ENCODE measurements at places on chromosomes 3 and 15.

DNA sequence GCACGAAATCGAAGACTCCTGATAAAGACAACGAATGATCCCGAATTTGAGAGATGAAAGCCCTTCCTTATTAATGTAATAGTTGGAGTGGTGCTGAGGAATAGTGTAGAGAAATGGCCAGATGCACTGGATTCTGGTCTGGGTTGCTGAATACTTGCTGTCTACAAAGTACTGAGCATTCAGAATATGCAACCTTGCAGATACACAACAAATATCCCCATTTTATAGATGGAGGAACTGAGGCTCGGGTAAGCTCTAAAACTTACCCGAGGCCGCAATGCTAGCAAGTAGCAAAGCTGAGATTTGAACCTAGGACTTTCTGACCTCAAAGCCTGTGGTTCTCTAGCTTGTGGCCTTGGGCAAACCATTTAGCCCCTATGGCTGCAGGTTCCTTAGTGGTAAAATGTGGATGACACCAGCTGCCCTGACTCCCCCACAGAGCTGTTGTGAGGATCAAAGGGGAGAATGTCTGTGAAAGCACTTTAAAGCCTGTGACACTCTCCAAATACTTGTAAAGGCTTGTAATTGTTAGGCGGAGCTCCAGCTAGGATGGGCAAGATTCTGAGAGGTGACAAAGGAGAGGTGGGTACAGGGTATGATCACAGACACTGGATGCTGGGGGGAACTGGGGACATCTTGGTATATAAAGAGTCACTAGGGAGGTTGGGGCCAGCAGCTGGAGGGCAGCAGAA is 39.8 kb downstream of the FOXB1 start:
- DNase-seq, result no peak

DNA sequence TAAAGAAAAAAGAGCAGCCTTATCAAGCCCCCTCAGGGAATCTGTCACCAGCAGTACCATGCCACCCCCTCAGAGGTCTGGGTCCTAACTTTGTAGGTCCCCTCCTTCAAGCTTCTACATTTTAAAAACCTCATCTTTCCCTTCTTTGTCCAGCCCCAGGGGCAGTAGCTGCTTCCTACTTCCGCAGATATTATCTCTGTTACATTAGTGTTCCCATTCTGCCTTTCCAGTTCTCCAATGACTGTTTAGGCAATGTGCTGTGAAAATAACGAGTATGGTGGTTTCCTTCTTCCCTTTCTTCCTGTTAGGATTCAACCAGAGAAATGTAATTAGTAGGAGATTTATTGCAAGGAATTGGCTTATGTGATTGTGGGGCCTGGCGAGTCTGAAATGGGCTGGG is 126.1 kb upstream of the TNIK start:
- no peak for DNase-seq

DNA sequence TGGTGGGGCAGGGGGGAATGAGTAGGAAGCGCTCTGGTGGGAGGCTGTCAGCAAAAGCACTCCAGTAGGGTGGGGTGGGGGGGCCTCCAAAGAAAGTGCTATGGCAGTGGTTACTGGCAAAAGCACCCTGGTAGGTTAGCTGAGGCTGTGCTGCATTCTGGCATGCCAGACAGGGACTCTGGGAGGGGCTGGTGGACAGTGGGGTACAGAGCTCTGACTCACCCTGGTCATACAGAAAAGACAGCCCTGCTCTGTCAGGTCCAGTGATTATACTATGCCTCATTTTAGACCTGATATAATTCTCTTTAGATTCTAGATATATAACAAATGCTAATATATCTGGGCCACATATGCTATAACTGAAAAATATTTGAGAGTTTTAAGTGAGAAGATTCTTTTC is 82.8 kb upstream of the CPNE4 start:
- no peak for DNase-seq

DNA sequence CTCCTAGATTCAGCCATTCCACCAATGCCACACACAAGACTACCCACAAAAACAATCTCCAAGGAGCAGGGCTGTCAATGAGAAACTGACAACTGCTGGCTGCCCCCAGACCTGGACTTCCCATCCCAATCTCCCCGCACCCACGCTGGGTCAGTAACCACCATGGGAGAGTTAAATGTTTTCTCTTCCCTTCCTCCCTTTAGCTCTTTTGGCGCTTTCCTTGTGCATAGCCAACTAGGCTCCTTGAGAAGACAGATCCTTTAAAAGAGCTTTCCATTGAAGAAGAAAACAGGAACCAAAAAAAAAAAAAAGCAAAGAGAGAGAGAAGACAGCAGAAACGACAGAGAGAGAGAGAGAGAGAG is 8.3 kb downstream of the BCL6 start:
- no peak for DNase-seq

GRCh38 chr3:50503504-50504342 is at the start of gene CACNA2D2:
Gene CACNA2D2, minus strand, starts transcription at chr3:50503634. Its CDS starts 211 bp downstream, at chr3:50503423.
- DNase-seq, result peak; percentile 99

DNA sequence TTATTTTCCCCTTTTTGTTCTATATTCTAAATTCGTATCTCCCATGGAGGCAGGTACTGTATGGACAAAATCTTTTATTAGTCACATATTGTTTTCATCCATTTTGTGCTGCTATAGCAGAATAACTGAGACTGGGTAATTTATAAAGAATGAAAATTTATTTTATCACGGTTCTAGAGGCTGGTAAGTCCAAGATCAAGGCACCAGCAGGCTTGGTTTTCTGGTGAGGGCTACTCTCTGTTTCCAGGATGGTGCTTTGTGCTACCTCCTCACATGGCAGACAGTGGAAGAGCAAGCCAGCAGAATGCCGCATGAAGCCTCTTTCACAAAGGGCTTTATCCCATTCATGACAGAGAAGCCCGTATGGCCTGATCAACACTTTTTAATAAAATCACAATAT is 421.9 kb upstream of the TPRG1 start:
- DNase-seq, result no peak

DNA sequence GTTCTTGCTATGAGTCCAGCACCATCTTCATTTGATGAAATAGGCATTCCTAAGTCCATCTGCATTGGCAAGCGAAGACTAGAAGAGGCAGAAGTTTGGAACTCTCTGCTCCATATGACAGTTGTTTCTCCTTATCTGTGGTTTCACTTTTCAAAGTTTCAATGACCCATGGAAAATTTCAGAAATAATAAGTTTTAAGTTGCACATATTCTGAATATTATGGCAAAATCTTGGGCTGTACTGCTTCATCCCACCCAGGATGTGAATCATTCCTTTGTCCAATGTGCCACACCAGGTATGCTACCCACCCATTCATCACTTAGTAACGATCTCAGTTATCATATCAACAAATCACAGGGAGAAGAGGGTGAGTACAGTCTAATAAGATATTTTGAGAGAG is 647.9 kb downstream of the GRM7 start:
- no peak for DNase-seq

- no peak for DNase-seq
Measured at GRCh38 chr15:95565016-95565600, 765.4 kb upstream of the NR2F2 start.

DNA sequence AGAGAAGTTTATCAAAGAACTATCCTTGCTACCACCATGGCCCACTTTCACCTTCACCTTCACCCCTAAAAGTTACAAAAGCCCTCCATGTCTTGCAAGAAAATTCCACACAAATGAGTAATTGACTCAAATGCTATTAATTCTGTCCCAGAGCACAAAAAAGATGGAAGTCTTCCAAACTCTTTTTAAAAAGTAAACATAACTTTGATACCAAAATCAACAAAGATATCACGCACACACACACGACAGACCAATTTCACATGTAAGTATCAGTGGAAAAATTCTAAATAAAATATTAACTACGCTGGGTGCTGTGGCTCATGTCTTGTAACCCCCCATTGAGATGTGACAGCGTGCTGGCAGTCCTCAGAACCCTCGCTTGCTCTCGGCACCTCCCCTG is 1.1 kb upstream of the MCCC1 start:
- DNase-seq, result no peak

DNA sequence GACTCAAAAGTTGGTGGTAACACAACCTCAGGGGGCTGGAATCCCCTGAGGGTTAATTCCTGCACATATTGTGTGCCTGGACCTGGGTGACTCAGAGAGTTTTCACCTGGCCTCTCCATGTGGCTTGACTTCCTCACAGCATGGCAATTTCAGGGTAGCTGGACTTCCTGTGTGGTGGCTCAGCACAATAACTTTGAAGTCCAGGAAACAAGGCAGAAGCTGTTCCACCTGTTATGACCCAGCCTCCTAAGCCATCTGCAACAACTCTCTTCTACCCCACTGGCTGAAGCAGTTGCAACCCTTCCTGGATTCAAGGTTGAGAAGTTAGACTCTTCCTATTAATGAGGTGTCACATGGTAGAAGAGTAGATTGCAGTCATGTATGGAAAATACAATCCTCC is 58.4 kb downstream of the EDEM1 start:
- no peak for DNase-seq

DNA sequence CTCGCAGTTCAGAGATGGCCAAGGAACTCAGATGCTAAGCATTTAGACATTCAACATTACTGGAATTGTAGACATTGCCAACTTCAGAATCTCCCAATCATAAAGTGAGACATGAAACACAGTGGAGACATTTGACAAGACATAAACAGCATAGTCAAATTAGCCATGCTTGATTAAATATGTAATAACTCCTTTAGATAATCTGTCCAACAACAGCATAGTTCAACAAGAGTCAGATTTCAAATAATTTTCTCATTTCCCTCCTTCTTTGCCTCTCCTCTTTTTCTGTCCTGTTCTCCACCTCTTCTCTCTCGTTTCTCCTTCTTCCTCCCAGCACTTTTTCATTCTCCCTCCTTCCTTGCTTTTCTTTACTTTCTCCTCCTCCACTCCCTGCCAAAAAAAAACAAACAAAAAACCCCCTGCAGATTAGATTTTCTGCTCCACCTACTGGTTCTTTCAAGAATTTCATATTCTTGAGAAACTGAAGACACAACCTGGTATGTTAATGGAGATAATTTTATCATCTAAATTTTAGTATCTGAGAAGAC is 20.2 kb downstream of the CPOX start:
- no peak for DNase-seq

DNA sequence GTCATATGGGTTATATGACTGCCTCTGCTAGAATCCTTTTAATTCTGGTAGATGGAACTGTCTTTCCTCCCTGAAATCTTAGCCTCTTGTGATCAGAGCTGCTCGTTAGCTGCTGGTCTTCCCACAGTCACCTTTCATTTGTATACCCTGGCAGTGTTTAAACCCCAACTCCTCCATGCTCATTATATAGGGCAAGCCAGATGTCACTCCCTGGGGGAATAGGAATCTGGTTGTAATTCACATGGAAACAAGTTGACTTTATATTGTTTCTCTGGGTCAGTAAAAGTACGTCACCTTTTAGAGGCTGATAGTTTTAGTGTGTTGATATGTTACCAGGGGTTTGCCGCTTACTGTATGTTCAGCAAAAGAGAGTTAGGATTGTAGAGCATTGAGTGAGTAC is 103.5 kb downstream of the ITPR1 start:
- no peak for DNase-seq

GRCh38 chr3:32467333-32468070 is 35.1 kb downstream of the CMTM6 start:
- peak; percentile 94 for DNase-seq

DNA sequence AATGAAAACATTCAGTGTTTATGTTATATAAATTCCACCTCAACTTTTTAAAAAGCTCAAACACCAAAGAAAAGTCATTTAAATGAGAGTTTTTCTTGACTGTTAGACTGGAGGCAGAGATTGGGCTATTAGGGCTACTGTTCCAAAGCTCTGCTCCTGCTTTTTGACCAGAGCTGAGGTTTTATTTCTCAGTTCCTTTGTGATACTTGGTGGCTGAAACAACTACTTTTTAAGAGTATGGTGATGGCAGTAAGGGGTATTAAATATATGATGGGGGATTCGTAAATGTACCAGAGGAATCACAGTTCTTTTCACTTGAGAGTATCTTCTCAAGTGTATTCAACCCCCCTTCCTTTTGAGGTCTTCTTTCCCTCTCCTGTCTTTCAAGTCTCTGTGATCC is 186.1 kb upstream of the CGNL1 start:
- DNase-seq, result no peak

DNA sequence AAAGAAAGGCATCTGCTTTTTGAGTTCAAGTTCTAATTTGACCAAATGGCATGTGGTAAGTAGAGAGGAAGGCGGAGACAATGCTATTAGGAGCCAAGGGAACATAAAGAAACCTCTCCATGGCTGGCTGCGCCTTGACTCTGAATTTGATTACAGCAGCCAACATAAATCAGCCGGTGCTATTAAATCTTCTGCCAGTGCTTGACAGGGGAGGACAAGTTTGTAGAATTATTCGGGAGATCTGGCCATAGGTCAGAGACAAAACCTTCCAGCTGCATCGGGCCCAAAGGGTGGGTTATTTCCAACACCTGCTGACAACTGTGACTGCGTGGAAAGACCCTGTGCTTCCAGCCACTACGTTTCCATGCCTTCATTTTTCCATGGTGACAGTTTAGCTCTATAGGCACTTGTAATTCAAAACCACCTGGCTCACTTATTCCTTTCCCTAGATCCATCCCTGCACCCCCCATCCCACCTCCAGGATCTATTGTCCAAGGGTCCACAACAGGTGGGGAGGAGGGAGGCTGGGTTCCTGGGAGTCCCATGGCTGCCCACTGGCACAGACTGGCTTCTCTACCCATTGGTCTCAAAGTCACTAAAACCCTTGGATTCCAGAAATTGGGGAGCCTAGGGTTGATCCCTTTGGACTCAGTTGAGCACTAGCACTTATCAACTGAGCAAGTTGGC is 15.9 kb downstream of the COLQ start:
- no peak for DNase-seq

DNA sequence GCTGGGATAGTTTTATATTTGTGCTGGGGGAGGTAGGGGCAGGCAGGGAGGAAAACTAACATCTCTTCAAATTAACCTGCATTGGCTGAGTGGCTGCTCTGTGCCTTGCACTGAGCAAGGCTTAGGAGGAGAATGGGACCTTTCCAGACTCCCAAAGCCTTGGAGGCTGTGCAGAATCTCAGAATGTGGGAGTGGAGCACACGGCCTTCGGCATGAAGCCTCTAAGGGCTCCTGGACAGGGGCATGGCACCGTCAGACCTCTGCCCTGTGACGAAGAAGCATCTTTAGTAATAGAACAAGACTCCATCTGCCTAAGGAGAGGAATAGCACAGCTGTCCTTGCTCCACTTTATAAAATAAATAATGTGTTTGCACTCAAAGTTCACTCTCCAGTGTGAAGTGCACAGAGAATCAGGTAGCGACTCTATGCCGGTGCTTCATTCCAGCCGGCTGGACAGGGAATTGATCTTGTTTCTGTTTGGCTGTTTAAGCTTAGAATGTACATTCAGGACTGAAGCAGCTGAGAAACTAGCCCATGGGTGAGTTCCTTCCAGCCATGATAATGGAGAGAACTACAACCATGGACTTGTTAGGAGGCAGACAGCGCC is 228.5 kb upstream of the ADAMTS9 start:
- DNase-seq, result no peak

- DNase-seq, result no peak
Measured at GRCh38 chr3:126101521-126101982, 17.6 kb upstream of the SLC41A3 start.
